ENCODE measurements at places on chromosomes 2 and 18.

DNA sequence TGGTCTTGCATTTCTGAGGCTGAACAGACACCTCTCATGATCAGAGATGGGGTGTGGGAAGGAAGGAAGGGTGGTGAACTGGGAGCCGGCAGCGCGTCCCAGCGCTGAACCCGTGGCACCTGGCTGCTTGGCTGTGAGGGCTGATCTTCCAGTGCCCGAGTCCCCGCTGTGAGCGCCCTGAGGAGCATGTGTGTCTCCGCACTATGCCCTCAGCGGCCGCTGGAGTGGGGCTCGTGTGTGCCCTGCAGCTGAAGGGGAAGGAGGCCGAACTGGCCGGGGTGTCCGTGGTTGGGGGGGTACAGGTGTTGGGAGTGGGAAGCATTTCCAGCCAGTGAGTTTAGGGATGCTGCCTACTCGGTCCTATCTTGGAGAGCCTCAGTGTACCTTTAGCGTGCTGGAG lies 82.2 kb downstream of the LDLRAD4 start:
- no peak for DNase-seq

DNA sequence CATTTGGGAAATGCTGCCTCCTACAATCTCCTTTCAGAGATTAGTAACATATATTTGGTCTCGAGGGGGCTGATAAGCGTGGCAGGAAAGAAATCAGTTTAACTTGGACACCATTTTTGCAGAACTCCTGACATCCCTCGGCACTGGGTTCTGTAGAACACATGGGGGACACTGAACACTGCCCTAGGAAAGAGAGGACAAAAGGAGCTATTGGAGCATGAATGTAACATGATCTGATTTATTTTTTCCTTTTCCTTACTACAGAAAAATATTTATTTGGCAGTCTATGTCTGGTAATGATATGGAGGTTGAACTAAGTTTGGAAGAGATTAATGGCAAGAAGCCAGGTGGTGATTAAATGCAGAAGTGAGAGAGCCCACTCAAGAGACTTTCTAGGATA lies 153.8 kb downstream of the AFF3 start:
- no peak for DNase-seq

DNA sequence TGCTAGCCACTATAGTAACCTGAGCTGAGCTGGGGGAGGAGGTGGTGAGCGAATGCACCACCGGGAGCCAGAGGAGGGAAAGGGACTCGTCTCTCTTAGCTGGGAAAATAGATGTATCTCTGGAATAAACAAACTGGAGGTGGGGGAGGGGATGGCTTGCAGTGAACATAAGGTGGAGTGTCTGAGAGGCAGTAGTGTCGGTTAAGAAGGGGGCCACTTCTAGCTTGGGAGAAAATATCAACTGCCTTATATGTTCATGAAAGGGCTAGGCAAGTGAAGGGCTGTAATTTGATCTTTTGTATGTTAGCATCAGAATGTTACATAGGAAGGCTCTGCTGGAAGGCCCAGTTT lies 2.2 kb downstream of the SETBP1 start:
- no peak for DNase-seq

- DNase-seq: no peak
These were observed 39.4 kb downstream of the MAP4K4 start for GRCh38 chr2:101736861-101737291.

DNA sequence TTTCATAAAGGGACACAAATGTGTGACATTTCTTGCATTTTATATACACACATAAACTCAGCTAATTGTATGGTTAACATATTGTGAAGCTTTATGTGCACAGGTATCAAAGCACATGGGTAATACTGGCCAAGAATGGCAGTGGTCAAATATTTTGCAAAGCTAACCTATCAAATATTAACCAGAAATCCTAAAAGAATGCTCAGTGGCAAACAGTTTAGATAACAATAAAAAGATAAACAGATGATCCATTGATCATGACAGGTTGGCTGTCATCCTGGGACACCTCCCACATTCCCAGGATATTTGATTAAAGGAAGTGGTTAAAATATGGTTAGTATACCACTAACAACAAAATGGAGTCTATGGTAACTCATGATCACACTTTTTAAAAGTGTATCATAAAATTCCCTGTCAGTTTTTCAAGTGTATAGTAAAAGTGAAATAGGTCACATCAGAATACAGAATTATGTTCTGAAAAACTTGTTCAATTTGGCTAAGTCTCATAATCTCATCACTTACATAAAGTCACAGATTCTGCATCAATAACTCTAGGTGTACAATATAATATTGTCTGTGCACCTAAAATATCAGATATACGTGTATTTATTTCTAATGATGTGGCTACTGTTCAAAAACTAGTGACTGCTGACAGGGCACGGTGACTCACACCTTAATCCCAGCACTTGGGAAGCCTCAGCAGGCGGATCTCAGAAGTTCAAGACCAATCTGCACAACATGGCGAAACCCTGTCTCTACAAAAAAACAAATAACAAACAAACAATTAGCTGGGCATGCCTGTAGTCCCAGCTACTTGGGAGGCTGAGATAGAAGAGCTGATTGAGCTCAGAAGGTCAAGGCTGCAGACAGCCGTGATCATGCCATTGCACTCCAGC lies 48.9 kb downstream of the CDH2 start:
- DNase-seq: no peak

- DNase-seq: peak; percentile 67
These were observed 864.6 kb downstream of the SUCLG1 start for GRCh38 chr2:83594241-83595120.

DNA sequence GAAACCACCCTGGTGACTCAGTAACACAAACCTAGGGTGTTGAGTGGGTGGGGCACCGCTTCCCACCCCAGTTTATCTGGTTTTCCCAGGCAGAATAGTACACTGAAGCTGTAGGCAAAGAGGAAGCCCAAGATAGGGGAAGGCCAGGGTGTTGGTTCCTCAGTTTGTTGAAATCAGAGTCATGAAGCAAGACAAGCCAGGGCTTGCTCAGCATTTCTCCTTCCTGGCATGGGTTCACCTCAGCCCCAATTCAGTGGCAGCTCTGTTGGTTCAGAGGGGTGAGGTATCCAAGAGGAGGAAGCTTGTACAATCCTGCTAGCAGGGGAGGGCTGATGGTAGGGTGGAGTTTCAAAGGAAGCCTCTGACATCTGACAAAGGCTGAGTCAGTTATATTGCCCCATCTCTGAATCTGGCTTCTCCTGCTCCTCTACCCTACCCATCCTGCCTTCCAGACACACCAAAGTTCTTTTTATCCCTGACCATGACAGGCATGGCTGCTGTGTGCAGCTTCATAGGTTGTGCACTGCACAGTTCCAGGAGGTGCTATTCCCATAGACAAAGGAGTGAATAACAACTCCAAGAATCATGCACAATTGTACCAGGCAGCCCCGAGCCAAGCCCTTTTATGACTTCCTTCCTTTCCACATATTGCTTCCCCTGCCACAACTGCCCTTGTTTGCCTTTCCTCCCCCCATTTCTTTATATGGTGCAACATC lies 24.9 kb upstream of the RAB10 start:
- no peak for DNase-seq

GRCh38 chr2:130359466-130359865 lies 3.6 kb downstream of the PTPN18 start:
- DNase-seq: no peak

DNA sequence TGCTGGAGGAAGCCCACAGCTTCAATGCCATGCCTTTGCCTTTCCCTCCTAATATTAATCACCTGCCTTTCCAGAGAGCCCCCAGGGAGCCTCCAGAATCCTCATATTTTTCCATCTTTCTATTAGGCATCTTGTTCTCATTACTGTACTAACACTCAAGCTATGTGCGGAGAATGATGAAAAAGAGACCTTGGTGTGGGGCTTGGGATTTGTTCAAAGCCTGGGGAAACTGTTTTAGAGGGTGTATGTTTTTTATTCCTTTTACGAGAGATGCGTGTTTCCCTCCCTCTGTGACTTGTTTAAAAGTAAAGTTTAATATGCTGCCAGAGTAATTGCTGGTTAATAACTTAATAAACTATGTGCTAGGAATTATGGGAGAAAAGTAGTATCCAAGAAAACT lies 102.4 kb upstream of the ZFP36L2 start:
- DNase-seq: peak; percentile 61

- no peak for DNase-seq
These were observed 48.0 kb downstream of the SERPINB8 start for GRCh38 chr18:64017870-64018269.

- no peak for DNase-seq
These were observed 36.7 kb downstream of the EN1 start for GRCh38 chr2:118810766-118811165.

DNA sequence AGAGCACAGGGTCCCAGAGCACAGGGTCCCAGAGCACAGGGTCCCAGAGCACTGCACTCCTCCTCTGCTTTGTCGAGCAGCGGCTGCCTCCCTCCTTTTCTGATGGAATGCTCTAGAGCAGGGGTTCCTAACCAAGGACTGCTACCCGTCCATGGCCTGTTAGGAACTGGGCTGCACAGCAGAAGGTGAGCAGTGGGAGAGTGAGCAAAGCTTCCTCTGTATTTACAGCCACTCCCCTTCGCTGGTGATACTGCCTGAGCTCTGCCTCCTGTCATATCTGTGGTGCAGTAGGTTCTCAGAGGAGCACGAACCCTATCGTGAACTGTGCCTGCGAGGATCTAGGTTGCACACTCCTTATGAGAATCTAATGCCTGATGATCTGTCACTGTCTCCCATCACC lies 33.1 kb upstream of the ADNP2 start:
- DNase-seq: no peak

GRCh38 chr2:113124984-113125855 lies 2.2 kb upstream of the IL1RN start:
- no peak for DNase-seq

GRCh38 chr2:55721596-55722215 lies 28.1 kb upstream of the PNPT1 start:
- peak; percentile 32 for DNase-seq

- DNase-seq: no peak
These were observed 88.3 kb downstream of the ZNF516 start for GRCh38 chr18:76406791-76407190.

DNA sequence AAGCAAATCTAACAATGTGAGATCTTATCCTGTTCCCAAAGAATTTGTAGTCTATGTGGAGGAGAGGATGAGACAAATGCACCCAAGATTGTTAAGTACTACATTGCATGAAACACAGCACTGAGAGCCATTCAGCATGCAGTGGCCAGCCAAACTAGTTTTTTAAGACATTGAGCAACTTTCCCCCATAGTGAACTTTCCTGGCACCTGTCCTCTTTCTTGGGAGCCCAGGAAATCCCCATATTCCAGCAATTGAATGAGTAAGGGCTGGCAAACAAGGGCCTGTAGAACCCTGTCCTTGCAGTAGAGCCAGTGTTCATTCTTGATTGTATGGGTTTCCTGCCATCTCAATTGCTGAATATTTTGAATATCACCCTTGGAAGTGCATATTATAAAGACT lies 58.8 kb upstream of the FIGN start:
- DNase-seq: no peak

GRCh38 chr2:128995086-128995485 lies 676.4 kb upstream of the HS6ST1 start:
- DNase-seq: no peak

DNA sequence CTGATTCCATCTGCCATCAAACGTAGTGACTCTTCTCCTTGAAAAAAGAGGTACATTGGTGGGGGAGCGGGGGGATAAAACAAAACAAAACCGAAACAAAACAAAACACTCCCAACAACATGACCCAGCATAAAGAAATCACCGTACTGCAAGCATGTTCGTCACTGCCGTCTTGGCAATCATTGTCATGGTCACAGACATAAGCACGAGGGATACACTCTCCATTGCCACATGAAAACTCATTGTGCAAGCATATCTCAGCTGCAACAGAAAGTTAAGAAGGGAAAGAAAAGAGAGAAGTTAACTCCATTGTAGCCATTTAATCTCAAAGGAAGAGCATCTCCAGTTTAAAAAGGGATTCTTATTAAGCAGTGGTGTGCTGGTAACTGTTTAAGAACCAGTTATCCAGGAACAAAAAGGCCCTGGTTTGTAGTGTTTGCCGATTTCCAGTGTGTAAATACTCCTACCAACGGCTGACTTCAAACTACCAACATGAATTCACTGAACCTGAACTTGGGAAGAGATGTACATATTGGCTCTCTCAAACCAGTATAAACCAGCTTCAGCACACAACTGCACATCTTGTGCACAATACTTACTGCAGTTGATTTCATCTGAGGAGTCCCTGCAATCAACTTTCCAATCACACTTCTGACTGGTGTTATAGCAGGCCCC lies 68.2 kb downstream of the LRP2 start:
- DNase-seq: no peak

DNA sequence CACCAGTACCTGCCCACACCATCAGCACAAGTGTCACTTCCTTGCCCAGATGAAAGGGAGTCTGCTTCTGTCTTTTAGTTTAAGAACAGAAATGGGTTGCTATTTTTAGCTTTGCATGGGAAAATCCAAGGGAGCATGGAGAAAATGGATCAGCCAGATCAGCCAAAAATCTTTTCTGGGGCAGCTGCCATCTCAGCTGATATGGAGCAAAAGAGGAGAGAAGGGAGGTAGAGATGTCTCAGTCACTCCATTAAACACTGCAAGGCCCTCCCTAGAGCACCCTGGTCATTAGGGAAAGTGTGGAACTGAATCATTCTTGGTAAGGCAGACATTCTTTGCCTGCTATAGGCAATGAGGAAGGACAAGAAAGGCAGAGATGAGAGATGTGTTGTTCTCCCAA lies 79.9 kb downstream of the CTAGE1 start:
- no peak for DNase-seq

DNA sequence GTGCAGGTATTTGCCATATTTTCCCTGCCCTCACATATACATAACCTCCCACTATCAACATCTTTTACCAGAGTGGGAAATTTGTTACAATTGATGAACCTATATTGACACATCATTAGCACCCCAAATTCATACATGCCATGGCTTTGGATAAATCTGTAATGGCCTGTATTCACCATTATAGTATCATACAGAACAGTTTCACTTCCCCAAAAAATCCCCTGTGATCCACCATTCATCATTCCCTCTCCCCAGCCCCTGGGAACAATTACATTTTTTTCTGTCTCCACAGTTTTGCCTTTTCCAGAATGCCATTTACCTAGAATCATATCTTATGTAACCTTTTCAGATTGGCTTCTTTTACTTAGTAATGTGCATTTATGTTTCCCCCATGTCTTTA lies 494.5 kb downstream of the RNF144A start:
- no peak for DNase-seq

DNA sequence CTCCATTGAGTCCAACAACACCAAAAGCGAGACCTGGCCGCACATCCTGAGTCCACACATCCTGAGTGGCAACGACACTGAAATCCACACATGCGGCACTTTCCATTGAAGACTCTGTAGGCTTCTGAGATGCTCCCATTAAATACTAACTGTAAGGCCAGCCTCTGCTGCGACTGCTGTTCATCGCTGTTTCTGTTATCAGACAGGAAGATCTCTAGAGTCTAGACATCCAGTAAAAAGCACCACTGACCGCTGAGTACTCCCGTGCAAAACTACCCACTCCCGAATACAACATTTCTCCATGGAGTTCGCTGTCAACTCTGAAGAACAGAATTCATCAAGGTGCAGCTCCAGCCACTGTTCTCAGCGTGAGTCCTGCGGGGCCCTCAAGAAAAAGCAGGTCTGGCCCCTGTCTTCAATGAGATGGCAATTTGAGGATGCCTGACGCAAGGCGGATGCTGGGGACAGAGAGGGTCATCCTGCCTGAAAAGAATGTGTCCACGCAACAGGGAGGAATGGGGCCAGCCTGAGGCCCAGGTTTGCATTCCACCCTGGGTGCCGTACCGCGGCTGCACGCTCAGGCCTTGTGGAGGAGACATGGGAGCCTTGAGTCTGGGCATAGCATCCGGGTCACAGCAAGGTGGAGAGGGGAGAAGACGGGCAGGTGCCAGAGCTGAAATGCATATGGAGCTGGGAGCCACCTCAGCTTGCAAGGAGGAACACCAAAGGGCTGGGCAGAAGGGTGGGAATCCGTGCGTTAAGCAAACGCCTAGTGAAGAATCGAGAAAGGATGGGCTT lies 61.9 kb downstream of the ZNF516 start:
- no peak for DNase-seq
